ENCODE measurements at places on chromosomes 3 and 15.

GRCh38 chr3:142086581-142087090, 62.7 kb downstream of the TFDP2 start:
- DNase-seq, result no peak

DNA sequence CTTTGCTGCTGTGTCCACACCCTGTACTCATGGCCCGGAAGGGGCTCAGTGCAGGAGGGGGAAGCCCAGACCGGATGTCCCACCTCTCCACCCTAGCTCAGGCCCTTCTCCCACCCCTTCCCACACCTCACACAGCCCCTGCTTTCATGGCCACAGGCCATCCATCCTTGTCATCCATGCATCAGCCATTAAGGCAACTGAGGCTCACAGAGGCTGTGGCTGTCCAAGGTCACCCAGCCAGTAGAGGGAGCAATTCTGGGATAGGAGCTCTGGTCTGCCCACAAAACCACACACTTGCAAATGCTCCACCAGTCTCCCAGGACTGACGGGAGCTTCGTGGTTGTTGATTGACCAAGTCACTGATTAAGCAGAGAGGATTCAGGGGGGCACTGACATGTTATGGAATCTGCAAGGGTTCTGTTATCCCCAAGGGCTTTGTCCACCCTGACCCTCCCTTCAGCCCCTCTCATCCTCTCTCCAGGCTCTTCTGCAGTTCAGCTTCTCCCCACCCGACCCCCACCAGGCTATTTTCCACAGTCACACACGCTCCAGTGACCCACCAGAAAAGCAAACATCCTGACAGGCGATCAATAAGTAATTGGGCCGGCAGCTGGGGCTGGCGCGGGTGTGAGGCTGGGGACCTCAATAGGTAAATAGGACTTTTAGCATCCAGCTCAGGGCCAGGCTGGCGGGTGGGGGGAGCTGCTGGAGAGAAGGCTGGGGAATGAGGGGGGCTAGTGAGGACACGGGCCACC, 15.1 kb downstream of the LINGO1 start:
- DNase-seq, result peak; percentile 25

DNA sequence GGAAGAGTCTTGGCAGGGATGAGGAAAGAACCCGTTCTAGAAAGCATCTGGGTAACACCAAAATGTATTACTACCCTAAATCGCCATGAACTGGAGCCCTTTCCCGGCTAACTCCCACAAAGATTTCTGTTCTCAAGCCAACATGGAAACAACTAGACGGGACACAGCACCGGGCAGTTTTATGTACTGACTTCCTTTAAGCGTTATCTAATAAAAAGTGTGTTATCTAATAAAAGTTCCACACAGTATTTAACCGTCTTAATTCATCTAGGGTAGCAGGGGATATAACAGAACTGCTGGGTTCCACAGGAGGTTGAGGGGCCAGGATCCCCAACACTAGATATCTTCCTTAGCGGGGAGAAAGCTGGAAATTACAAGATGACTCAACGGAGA, 347 bp upstream of the C3orf62 start:
- no peak for DNase-seq

GRCh38 chr3:72606005-72606800, 242.0 kb downstream of the SHQ1 start:
- DNase-seq, result no peak

DNA sequence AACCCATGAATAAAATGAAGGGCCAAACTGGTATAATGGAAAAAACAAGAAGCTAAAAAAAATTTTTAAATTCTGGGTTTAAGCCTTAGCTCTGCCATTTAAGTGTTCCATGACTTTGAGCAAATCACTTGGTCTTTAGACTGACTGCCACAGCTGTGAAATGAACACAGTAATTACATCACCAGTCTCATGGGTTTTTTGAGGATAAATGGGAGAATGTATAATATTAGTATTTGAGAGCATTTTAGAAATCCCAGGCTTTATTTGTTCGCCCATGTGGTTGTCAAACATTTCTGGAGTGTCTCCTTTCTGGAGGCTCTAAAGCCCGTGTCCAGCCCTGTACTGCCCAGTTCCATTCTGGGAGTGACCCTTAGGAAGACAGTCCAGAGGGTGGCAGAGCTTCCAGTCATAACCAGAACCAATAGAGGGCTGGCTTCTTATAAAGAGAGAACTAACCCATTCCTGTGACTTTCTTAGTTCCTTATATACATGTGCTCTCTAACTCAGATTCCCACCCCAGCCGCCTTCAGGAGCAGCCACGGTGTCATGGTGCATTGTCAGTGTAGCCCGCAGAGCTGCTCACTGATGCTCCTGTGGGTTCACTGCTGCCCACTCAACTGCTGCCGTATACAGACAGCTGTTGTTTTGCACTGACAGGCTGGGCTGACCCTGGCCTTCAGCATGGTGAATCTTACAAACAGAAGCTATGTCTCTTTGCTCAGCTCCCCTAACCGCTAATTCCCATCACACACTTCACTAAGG, 44.7 kb downstream of the BOC start:
- no peak for DNase-seq

- no peak for DNase-seq
These were observed 9.9 kb upstream of the CD200R1L start for GRCh38 chr3:112856537-112856936.

DNA sequence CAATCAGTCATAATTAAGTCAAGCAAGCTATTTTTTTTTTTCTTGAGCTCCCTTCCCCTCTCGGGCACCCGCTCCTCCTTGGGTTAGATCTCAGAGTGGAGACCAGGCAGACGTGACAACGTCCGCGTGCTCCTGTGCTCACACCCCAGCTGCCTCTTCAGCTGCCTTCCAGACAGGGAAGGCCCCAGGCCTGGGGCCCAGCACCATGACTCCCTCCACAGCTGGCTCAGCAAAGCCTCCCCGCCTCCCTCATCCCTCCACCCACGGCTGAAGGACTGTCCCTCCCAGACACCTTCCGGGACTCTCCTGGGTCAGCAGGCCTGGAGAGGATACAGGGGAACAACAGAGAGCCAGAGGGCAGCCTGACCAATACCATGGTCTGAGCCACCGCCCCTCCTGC, 87.9 kb upstream of the LINGO1 start:
- no peak for DNase-seq

- DNase-seq, result no peak
These were observed 261.2 kb upstream of the TRIM42 start for GRCh38 chr3:140416666-140417065.

GRCh38 chr3:104526901-104527401, 839.8 kb upstream of the ALCAM start:
- no peak for DNase-seq

DNA sequence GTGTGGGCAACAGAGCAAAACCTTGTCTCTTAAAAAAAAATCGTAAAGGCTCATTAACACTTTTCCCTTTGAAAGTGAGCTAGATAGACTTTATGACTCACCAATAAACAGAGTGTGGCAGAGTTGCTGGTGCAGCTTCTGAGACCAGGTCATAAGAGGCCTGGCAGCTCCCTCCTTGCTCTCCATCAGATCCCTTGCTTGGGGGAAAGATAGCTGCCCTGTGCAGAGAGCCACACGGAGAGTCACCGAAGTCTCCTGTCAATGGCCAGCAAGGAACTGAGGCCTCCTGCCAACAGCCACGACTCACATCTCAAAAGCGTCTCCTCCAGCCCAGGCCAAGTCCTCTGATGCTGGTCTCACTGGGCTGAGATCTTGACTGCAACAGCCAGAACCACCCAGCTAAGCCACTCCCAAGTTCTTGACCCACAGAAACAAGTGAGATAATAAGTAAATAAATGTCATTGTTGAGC, 8.7 kb upstream of the GP9 start:
- DNase-seq, result no peak

- no peak for DNase-seq
These were observed 224.8 kb downstream of the RPLP1 start for GRCh38 chr15:69677403-69677802.

GRCh38 chr15:55283379-55284147, 6.0 kb downstream of the RAB27A start:
- DNase-seq, result no peak

GRCh38 chr15:64233299-64233698, 70.5 kb upstream of the PPIB start:
- DNase-seq, result no peak

All from RKO (cell line).